ENCODE measurements at places on chromosomes 7 and 10.

- no peak for DNase-seq
Measured at GRCh38 chr7:156673902-156674301, 33.3 kb downstream of the RNF32 start.

- DNase-seq: no peak
Measured at GRCh38 chr7:73832806-73833205, 2.0 kb downstream of the CLDN4 start.

DNA sequence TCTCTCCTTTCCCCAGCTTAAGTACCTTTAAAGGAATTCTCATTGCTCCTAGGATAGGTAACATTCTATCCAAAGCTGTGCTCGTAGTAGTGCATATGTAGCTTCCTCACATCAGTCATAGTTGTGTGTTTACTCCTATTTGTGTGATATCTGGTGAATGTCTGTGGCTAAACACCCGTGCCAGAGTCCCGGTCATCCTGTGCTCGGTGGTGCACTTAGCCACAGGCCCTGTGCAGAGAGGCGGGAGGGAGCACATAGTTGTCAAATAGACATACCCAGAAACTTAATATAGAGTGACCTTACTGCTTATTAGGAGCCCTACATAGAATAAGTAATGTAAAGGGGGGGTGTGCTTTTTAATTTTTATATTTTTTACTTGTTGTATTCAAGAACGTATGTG, 76.6 kb downstream of the RBM33 start:
- no peak for DNase-seq

- no peak for DNase-seq
Measured at GRCh38 chr7:138396251-138397070, 63.6 kb upstream of the TRIM24 start.
